ENCODE measurements at places on chromosomes 4 and X.

GRCh38 chr4:185925910-185926360 is 113.9 kb upstream of the SORBS2 start:
- DNase-seq: no peak

- DNase-seq: no peak
Observed at GRCh38 chr4:6847178-6847577, 62.4 kb upstream of the TBC1D14 start.

DNA sequence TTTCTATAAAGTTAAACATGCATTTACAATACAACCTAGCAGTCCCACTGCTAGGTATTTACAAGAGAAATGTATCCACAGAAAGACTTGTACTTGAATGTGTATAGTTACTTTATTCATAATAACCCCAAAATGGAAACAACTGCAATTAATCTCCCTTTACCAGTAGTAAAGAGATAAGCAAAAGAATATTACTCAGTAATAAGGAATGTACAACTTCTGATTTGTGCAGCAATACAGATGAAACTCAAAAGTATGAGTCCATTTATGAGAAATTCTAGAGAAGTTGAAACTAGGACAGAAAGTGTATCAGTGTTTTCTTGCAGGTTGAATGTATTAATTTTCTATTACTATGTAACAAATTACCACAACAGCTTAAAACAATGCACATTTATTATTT is 15.2 kb downstream of the USP53 start:
- no peak for DNase-seq

GRCh38 chr4:55037728-55038127 is 87.7 kb downstream of the KDR start:
- no peak for DNase-seq

DNA sequence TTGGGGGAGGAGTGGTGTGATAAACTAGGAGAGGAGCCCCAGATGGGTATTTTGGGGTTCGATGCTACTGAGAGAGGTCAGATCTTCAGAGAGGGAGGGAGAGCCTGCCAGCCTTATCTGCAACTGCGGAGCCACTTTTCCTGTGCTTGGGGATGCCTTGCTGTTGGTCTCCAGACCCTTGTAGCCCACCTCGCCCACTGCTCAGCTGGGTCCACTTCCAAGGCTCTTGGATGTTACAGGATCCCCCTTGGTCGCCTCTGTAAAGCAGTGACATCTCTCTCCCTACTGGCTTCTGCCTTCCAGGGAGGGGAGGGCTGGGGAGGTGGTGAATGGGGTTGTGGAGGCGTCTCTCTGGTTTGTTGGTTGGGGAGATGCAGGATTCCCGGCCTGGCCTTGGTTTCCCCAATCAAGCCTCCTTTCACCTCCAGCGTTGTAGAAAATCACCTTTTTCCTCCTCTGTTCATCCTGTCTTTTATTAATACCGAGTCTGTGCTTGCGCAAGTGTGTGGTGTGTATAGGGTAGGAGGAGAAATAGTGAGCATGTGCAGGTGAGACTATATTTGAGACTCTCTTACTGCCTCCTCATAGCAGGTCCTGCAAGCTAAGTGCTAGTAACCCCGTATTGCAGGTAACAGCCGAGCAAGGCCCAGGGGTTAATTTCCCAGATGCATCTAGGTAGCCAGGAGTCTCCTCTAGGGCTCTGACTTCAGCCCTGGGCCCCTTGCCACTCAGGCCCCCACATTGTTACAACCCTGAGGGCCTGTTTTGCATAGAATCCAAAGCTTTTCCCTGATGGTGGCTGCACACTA is 337.4 kb downstream of the ARHGAP10 start:
- no peak for DNase-seq

GRCh38 chrX:51760657-51761056 is 17.4 kb downstream of the GSPT2 start:
- DNase-seq: no peak

DNA sequence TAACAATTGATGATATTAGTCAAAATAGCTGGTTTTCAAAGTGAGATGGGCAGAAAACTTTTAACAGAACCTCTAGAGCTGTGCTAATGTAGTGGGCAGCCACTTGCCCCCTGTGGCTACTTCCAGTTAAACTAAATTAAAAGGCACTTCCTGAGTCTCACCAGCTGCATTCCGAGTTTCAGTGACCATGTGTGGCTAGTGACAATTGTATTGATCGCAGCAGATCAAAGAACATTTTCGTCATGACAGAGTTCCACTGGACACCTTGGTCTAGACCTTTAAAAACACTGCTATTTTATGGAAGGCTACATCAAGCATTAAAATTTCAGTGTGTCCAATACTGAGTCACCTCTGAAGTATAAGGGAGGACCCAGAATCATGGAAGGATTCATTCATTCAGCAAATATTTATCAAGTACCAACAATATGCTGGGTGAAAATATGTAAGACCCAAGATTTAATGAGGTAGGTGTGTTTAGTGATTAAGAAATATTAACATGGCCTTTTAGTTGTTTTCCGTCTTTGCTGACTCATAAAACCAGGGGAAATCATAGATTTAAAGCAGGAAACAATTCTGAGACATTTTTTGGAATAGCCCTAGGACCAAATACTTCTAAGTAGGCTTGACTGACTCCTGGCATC is 5.1 kb upstream of the FAT1 start:
- DNase-seq: no peak

DNA sequence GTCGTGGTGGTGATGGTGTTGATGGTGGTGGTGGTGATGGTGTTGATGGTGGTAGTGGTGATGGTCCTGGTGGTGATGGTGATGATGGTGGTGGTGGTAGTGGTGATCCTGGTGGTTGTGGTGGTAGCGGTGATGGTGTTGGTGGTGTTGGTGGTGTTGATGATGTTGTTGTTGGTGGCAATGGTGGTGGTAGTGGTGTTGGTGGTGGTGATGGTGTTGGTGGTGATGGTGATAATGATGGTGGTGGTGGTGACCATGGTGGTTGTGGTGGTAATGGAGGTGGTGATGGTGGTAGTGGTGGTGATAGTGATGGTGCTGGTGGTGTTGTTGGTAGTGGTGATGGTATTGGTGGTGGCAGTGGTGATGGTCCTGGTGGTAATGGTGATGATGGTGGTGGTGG is 49.1 kb downstream of the TLR10 start:
- no peak for DNase-seq

DNA sequence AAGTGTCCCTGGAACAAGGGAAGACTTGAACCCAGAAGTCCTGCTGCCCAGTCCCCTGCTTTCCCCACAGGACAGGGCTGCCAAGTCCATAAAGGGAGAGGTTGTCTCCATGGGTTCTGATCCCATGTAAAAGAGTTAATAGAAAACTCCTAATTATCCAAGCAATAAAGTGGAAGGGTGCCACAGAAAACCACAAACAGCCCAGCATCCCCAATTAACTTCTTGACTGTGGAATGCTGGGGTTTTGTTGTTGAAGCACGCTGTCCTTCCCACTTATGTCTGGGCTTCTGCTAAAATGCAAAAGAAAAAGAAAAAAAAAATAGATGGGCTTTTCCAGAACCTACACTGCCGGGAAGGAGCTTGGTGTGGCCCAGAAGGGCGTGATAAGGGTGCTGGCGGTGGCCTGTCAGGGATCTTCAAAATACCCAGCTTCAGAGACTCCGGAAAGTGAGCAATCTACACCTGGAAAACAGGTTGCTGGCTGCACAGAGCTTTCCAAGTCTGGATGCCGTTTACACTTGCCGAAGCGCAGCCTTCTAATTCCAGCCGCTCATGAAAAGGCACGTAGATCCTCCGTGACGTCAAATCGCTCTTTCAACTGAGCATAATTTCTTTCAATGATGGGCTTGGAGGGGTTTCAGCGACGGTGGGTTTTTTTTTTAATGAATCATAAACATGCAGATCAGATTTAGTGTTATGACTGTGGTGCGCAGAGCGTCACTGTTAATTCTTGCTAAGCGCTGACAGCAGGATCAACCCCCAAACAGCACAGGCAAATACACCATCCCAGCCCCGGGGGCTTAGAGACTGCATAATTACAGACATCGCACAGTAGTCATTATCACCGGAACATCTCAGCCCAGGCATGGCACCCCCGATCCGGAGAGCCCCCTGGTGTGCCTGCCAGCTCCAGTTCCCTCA is 197.6 kb downstream of the BCOR start:
- DNase-seq: no peak

- peak; percentile 63 for DNase-seq
Observed at GRCh38 chr4:1026115-1026514, 14.7 kb downstream of the FGFRL1 start.

- DNase-seq: no peak
Observed at GRCh38 chrX:40729598-40730584, 5.5 kb downstream of the MED14 start.

- DNase-seq: no peak
Observed at GRCh38 chrX:151816934-151817333, 82.4 kb downstream of the CNGA2 start.

GRCh38 chrX:47030339-47030738 is 47.9 kb upstream of the RGN start:
- no peak for DNase-seq

DNA sequence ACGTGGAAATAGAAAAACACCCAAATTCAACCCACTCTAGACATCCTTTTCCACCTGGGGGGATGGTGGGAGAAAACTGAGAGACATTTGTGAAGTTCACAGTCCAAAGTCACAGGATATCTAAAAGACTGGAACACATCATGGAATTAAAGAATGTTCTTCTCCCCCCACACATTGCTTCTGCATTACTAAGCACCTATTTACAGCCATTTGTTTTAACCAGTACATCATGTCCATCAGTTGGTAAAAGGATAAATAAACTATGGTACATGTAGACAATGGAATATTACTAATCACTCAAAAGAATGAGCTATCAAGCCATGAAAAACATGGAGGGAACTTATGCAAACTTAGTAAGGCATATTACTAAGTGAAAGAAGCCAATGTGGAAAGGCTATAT is 185.5 kb upstream of the ANXA10 start:
- DNase-seq: no peak

DNA sequence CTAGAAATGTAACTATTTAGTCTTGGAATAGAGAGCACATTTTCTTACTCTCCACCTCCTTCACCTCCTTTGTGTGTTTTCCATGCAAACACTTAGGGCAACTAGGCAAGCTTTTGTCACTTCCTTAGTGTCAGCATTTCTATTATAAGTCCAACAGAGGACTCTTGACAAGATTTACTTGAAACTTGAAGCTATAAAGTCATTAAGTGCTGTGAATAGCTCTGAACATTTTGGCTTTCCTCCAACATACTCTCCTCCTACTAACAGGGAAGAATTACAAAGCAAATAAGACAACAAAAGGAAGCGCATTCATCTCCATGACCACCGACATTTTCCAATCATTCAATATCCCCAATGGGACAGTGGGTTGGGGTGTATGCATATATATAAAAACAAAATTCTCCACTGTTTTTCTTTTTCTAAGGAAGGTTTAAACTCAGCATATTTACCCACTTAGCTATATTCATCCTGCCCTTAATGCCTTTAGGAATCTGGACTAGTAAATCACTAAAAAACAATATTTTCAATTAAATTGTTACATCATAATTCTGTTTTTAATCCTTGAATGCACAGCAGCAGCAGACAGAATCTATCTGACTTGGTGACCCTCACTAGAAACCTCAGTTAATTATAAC is 264.6 kb downstream of the SNCA start:
- no peak for DNase-seq

GRCh38 chr4:100539706-100540105 is 21.9 kb upstream of the EMCN start:
- DNase-seq: no peak

DNA sequence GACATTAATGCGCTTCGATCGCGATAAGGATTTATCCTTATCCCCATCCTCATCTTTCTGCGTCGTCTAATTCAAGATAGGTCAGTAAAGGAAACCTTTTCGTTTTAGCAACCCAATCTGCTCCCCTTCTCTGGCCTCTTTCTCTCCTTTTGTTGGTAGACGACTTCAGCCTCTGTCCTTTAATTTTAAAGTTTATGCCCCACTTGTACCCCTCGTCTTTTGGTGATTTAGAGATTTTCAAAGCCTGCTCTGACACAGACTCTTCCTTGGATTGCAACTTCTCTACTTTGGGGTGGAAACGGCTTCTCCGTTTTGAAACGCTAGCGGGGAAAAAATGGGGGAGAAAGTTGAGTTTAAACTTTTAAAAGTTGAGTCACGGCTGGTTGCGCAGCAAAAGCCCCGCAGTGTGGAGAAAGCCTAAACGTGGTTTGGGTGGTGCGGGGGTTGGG is 528 bp upstream of the FGF2 start:
- DNase-seq: no peak

DNA sequence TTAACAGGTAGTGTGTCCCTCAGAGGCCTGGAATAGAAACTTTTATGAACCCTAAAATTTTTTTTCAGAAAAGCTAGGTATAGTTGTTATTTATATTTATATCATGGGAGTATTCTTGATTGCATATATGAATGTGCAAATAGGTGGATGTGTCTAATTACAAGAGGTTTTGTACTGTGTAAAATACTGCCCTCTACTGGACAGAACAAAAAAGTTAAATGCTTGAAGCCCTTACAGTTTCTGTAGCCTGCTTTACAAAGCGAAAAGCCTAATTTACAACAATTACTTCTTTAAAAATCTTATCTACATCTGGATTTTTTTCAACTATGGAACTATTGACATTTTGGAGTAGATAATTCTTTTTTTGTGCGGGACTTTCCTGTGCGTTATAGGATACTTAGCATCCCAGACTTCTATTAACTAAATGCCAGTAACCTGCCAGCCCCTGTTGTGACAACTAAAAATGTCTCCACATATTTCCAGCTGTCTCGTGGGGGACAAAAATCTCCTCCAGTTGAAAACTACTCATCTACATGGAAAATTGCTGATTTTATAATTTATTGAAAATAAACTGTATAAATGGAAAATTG is 35.1 kb downstream of the ENPEP start:
- no peak for DNase-seq

DNA sequence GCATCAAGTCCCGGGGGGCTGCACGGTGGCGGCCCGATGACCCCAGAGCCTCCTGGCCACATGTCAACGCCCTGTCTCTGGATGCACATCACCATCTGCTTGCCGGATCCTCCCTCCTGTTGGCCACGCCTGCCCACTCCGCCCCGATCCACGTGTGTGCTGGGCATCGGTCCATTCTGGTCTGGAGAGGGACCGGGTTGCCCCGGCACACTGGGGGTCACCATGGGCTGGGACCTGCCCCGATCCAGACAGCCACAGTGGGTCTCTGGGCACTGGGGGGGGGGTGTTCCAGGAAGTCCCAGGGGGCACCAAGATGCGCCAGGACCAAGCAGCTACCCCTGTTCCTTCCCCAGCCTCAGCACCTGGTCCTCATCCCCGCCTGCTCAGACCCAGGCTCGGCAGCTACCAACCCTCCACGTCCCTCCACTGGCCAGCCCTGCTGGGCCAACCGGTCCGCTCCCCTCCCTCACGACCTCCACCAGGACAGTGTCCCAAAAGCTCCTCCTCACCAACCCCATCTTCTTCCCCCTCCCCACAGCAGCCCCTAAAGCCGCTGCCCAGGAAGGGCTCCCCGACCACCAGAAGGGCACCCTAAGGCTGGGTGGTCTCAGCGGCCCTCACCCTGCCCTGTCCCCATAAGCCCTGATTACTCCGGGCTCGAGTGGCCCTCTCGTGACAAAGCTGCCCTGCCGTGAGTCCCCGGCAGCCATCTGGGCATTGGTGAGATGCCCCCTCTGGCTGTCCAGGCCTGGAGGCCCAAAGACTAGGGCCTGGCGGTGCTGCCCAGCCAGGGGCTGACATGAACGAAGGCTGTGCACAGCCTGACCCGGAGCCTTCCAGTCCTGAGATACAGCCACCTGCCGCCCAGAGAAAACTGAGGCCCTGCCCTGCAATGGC is 4.6 kb downstream of the CTBP1 start:
- no peak for DNase-seq

- DNase-seq: no peak
Observed at GRCh38 chrX:135893294-135893817, at the start of the genes CT45A10 and SAGE1. Gene CT45A10 (minus strand): TSS chrX:135893444. CDS start chrX:135885344, 8,100 bp downstream. Gene SAGE1 (plus strand): TSS chrX:135893716. CDS start chrX:135896243, 2,527 bp downstream.

GRCh38 chrX:35104626-35105025 is 162.0 kb downstream of the FAM47B start:
- no peak for DNase-seq

Data from activated CD4-positive, alpha-beta T cell treated with anti-CD3 and anti-CD28 coated beads for 48 hours (primary cell).